ENCODE measurements at places on chromosomes 12 and 14.

DNA sequence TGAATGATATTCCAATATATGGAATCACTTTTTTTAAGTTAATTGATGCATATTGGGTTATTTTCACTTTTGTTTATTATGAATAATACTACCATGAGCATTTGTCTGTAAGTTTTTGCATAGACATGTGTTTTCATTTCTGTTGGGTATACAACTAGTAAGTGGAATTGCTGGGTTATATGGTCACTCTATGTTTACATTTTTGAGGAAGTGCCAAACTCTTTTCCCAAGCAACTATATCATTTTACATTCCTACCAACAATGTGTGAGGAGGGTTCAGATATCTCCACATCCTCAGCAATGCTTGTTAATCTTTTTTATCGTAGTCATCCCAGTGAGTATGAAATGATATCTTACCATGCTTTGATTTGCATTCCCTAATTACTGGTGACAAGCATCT, 64.0 kb downstream of the MON2 start:
- no peak for DNase-seq

- no peak for DNase-seq
Measured at GRCh38 chr12:53288322-53288721, 7.0 kb upstream of the PFDN5 start.

- no peak for DNase-seq
Measured at GRCh38 chr12:31233061-31233730, 92.8 kb downstream of the SINHCAF start.

- no peak for DNase-seq
Measured at GRCh38 chr14:72901361-72901760, 7.5 kb upstream of the DPF3 start.

- no peak for DNase-seq
Measured at GRCh38 chr14:75147423-75148071, 20.7 kb upstream of the NEK9 start.

GRCh38 chr12:52267699-52268098, 6.7 kb upstream of the KRT86 start:
- DNase-seq = no peak

- DNase-seq = no peak
Measured at GRCh38 chr12:30859226-30859625, 67.3 kb upstream of the TSPAN11 start.

GRCh38 chr12:132253698-132254480, 75.5 kb downstream of the GALNT9 start:
- peak; percentile 49 for DNase-seq

DNA sequence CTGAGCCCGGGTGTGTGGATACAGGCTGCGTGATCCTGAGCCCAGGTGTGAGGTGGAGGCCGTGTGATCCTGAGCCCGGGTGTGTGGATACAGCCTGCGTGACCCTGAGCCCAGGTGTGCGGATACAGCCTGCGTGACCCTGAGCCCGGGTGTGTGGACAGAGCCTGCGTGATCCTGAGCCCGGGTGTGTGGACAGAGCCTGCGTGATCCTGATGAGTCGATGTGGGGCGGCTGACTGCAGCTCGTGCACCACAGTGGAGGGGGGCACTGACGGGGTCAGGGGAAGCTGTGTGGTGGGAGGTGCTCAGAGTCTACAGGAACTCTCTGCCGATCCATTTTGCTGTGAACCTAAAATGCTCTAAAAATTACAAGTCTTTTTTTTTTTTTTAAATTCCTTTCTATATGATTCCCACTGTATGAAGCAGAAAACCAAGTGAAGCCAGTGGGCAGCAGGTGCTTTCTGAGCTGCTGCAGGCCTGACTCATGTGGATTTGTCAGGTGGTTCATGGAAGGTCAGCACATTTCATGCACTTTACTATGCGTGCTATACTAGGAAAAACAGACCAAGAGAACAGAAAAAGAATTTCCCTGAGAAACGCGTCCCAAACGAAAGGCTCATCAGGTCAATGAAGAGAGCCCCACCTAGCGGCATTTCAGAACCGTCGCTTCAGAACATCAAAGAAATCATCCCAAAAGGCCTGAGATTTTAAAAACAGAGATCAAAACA, 19.3 kb downstream of the BRF1 start:
- DNase-seq = no peak

DNA sequence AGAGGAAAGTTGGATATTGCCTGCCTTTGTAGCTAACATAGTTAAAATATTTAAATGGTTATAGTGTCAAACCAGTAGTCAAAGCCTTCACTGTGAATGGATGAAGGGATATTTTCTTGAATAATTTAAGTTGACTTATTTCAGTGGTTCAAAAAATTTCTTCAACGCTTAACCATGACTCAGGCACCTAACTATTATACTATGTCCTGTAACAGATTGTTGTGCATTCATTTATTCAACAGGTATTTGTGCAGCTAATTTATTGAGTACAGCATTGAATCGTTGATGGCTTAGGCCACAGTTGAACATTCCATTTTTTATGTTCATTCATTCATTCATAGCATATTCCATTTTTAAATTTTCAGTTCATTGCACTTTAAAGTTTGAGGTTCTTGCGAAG, 9.2 kb downstream of the HIF1A start:
- no peak for DNase-seq

GRCh38 chr12:108565976-108566375, 3.6 kb downstream of the ISCU start:
- peak; percentile 94 for DNase-seq

DNA sequence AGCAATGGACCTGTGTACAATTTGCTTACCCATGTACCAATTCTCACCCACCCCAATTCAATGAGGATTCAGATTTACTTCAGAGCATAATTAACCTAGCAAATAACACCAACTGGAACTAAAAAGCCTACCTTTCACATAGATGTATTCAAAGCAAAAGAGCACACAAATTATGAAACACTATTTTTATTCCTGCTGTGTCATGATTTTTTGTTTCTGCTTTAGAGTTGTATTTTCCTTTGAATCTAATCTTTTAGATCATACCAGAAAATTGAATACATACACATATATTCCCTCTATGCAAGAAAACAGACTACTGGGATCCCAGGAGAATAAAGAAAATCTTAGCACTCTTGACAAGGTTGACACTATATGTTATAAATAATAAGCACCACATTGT, 5.9 kb downstream of the KICS2 start:
- no peak for DNase-seq

- no peak for DNase-seq
Measured at GRCh38 chr14:54105898-54106297, 149.3 kb upstream of the BMP4 start.

GRCh38 chr14:84029720-84030119, 1500.2 kb upstream of the FLRT2 start:
- DNase-seq = no peak

- DNase-seq = peak; percentile 77
Measured at GRCh38 chr12:75850721-75851462, 180.7 kb downstream of the PHLDA1 start.

- no peak for DNase-seq
Measured at GRCh38 chr12:99235381-99235780, 412.2 kb upstream of the GARIN6 start.

DNA sequence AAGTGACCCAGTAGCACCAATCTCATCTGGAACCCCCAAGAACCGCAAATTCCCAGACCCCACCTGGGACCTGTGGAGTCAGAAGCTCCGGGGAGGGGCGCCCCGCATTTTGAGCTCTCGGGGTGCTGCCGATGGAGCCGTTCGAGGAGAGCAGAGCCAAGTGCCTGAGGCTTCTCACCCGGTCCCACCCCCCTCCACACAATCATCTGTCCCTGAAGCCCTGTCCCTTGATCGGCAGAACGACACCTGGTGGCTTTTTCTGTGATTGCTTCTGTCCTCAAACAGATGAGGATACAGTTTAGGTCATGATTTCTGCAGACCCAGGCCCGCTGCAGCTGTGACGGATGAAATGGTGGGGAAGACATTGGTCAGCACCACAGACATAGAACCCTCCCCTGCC, 74.7 kb downstream of the NOC4L start:
- peak; percentile 56 for DNase-seq

- DNase-seq = no peak
Measured at GRCh38 chr14:50647753-50648152, 20.4 kb downstream of the SAV1 start.

DNA sequence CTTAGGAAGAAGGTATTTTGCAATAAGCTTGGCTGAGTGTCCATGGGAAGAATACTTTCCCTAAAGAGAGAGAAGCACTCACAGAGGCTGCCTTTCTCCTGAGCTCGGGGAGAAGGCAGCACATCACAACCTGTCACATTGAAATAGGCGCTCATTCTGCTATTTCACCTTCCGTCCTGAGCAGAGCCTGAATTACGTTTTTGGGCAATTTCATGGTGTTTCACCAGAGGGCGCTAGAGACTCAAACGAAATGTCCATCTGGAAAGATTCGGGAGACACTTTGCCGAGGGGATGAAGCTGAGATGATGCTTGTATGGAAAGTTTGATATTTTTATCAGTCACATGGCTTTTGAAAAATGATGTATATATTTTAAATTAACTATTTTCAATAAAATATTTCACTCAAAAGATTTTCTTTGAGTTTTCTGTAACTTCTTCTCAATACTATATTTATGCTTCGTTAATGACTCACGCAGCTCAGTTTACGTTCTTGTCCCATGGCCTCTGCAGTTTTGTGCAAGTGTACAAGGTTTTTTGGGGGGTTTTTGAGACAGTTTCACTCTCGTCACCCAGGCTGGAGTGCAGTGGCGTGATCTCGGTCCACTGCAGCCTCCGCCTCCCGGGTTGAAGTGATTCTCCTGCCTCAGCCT, 17.4 kb upstream of the B4GALNT3 start:
- DNase-seq = peak; percentile 76

GRCh38 chr14:36756226-36756625, 94.6 kb downstream of the PAX9 start:
- DNase-seq = no peak

DNA sequence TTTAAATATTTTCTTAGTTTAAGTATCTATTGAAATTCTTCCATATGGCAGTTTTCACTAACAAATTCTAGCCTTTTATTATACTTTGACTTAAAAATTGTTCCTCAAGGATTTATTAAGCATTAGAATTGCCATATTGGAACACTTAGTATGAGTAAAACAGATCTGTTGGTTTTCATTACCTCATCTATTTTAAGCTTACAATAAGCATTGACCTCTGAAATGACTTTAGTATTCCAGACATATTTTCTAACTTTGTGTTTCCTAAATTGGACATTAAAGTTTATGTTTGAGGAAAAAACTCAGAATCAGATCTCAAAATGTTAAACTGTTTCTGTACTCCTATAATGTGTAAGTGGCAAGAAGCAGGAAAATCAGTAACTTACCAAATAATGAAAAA, 48.4 kb downstream of the CSRP2 start:
- DNase-seq = no peak

DNA sequence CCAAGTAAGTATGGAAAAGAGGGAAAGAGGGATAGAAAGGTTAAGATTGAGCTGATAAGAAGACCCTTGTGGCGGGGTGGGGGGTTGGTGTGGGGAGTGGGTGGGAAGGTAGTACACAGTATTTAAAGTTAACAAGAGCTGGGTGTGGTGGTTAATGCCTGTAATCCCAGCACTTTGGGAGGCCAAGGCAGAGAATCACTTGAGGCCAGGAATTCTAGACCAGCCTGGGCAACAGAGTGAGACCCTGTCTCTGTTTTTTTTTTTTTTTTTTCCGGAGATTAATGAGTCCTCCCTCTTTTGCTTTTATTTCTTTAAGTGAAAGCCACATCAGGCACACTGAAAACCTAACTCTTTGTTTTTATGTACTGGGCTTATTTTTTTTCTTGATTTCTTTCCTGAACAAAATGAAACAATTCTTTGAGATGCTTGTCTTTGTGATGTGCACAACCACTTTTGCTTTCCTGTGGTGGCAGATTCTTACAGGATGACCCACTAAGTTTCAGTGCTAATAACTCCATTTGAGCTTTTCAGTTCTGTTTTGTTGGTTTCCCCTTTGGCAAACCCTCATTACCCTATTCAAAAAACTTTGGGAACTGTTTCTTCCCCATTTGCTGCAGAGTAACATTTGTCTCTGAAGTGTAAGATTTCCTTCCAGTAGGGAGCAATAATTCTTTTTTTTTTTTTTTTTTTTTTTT, 54.8 kb downstream of the WNK1 start:
- no peak for DNase-seq

- no peak for DNase-seq
Measured at GRCh38 chr12:93094988-93095737, 166.1 kb upstream of the EEA1 start.

DNA sequence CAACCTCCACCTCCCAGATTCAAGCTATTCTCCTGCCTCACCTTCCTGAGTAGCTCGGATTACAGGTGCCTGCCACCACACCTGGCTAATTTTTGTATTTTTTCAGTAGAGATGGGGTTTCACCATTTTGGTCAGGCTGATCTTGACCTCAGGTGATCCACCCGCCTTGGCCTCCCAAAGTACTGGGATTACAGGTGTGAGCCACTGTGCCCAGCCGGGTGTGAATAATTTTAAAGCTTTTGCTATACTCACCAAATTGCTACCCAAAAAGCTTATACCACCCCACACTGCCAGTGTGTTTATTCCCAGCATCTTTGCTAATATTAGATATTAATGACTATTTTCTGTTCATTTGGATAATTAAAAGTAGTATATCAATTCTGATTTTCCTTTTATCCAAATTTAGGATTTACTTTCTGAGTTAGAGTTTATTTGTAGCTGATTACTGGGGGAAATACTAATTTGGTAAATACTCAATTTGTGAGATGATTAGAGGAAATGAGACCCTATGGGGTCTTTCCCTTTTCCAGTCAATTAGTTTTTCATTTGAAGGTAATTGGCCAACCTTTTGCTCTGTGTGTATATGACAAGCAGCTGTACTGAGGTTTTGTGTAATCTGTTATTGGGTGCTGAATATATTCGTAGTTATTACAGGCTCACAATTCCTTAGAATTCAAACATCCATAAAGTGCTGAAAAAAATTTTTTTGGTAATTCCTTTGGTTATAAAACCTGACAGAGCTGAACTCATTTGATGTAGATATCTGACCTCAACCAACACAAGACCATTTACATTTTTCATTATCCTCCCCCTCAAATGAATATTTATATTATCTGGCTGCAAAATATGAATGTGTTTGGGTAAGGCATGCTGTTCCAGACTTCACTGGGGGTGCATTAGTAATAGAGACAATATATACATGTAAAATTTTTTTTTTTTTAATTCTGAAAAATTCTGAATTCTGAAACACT, 73.6 kb downstream of the ANO6 start:
- no peak for DNase-seq

DNA sequence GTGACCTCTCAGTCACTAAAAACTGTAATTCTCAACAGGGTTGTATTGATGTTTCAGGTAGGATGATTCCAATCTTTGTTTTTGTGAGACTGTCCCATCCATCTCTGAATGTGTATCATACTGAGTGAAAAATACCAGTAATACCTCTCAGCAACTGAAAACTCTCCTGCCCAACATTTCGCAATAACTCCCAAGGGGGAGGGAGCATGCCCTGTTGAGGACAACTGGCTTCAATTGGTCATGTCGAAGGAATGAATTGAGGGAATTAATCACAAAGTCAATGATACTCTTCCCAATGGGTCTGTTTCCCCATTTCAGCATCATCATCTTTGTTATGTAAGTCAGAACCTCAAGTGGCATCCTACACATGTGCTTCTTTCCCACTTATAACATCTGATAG, 102.4 kb upstream of the E2F7 start:
- no peak for DNase-seq

- no peak for DNase-seq
Measured at GRCh38 chr12:30110958-30111586, 327.3 kb upstream of the TMTC1 start.

GRCh38 chr14:95047754-95048153, 109.6 kb downstream of the DICER1 start:
- no peak for DNase-seq

Measured in NCI-H345 (cell line).